Activated CD4-positive, alpha-beta T cell treated with anti-CD3 and anti-CD28 coated beads for 48 hours (primary cell): ENCODE measurements at places on chromosomes 7 and 10.
A peak's percentile ranks its signal among the peaks of the same experiment; 100 is the strongest.

- DNase-seq = no peak
These were observed 10.7 kb upstream of the REPIN1 start for GRCh38 chr7:150357771-150358427.

GRCh38 chr10:101012525-101013364 lies 13.1 kb downstream of the LZTS2 start:
- peak; percentile 87 for DNase-seq

GRCh38 chr10:51314481-51314880 lies 240.2 kb downstream of the PRKG1 start:
- DNase-seq = no peak

DNA sequence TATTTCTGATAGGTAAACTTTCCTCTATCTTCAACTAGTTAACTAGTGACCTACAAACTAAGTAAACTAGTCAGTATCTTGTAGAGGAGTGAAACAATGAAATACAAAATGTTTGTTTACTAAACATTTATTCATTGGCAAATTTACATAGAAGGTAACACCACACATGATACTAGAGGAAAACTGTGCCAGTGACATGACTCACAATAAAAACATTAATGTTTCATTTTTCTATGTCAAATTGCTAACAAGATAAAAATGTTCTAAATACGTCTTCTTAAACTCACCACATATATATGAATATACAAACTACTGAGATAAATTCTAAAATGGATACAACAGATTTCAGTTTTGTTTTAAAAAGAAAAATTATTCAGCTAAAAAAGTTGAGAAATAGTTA lies 471.3 kb downstream of the PARD3 start:
- DNase-seq = no peak

DNA sequence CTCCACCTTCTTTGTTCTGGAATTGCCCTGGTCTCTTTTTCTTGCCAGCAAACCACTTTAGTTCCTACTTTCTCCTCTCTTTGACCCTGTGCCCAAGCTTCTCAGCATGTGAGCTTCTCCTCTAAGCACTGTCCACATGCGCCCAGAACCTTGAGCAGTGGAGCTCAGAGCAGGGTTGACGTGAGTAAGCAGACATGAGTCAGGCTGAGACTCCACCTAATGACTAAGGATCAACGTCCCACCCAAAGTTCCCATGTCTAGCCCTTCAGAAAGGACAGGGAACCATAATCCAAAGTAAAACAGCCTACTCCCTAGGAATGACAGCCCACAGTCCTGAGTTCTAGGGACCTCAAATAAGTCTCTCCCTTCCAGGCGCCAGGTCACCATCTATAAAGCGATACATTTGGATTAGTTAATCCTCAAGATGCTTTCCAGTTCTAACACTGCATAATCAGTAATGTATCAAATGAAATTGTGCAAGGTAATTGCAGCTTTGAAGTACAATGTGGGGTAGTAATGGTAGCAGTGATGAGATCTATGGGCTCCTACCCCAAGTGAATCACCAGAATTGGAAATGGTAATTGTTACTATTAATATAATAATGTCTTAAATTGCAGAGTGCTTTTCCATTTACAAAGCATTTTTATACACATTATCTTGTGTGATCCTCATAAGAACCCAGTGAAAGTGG lies 44.5 kb downstream of the KCNMA1 start:
- no peak for DNase-seq

- DNase-seq = no peak
These were observed 307.8 kb upstream of the TPK1 start for GRCh38 chr7:145143685-145144084.

DNA sequence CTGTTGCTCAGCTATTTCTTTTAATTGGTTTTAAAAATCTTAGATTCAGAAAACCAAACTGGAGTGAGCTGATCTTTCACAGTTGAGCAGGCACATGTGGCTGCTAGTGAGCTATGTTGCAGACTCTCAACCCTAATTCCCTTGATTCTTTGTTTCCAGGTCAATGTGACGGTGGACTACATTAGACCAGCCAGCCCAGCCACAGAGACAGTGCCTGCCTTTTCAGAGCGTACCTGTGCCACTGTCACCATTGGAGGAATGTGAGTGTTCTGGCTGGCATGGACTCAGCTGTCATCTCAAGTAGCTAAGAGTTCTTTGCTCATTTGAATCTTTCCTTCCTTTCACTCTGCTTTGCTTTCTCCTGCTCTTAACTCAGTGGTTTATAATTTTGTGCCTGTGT lies 187.1 kb downstream of the LRRC4 start:
- DNase-seq = no peak

DNA sequence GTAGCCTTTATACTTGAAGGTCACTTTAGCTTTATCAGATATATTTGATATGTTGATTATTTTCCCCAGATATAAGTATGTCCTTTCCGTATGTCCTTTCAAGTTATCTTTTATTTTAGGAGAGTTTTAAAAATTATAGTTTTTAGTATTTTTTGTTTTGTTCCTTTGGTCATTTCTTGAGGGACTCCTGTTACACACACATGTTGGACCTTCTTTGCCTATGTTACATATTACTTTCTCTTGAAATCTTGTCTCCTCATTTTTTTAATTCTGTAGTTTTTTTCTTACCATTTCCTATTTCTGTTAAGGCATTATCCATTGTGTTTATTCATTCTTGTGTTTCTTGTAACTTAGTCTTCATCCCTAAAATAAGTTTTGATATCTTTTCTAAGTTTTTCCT lies 23.9 kb downstream of the GLCCI1 start:
- no peak for DNase-seq

GRCh38 chr7:140877249-140877524 lies 47.5 kb downstream of the BRAF start:
- no peak for DNase-seq

DNA sequence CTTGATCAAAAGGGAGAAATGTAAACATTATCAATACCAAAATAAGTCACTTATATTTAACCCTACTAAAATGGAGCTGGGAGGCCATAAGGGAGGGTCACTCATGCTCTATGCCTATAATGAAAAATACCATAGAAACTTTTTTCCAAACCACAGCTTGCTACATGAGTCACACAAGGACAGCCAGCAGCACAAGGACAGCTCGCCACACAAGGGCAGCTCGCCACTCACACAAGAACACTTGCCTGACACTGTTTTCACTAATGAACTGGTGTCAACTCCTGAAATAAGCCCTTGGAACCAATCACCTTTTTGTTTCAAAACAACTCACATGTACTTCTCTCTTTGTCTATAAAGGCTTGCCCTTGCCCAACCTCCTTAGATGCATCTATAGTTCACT lies 43.3 kb downstream of the FRMPD2 start:
- DNase-seq = no peak

DNA sequence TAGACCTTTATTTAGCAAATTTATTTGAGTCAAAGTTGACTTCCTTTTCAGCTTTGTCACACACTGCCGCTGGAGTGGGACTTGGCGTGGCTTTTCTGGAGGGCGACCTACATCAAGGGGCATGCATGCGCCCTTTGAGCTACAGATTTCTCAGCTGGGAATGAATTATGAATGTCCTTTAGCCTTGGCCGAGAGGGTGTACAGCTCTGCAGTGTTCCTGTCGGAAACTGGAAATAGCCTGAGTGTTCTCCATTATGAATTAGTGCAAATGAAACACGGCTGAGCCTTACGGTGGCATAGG lies 79.7 kb downstream of the GLRX3 start:
- DNase-seq = no peak

DNA sequence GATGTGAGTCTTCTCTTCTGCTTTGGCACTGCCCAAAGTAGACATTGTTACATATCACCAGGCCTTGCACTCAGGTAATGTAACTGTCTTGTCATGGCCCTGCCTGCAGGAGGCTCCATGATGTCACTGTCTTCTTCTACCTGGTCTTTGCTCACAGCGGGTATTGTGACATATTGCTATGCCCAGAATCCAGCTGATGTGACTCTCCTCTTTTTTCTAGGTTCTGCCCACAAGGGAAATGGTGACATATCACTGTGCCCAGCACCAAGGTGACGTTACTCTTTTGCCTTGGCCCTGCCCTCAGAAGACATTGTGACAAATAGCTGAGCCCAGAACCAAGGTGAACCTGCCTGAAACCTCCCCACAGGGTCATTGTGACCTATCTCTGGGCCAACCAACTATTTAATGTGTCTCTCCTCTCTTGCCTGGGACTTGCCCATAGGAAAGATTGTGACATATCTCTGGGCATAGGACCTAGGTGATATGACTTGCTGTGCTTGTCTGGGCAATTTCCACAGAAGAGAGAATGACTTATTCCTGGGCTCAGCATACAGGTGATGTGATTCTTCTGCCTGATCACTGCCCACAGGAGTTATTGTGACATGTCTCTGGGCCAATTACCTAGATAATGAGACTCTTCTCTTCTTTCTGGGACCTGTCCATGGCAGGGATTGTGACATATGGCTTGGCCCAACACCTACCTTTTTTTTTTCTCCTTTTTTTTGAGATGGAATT lies 26.5 kb upstream of the ZNF107 start:
- DNase-seq = no peak

DNA sequence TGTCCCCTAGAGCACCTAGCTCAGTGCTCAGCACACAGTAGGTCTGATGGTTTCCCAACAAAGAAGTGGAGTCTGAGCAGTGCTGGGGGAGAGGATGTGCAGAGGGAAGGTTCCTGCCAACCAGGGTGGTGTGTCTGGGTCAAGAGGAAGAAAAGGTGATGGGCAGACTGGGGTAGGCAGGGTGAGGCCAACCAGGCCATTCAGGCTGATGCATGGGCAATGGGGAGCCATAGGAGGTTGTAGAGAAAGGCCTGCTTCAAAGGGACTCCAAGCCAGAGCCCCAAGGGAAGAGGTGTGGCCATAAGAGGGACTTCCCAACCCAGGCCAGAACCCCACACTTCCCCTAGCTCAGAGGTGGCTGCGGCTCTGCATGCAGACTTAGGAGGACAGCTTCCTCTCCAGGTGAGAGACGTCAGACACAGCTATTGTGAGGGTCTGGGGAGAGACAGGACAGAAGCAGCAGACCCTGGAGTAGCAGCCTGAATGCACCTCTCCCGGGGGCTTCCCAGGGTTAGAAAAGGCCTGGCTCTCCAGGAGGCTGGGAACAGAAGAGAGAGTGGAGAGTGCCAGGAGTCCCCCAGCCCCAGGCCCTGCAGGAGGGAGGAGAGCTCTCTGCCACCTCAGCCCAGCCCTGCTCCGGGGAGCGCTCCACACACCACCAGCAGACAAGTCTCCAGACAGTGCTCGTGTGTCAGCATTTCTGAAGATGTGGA lies 87.4 kb upstream of the ZMIZ1 start:
- DNase-seq = peak; percentile 31

DNA sequence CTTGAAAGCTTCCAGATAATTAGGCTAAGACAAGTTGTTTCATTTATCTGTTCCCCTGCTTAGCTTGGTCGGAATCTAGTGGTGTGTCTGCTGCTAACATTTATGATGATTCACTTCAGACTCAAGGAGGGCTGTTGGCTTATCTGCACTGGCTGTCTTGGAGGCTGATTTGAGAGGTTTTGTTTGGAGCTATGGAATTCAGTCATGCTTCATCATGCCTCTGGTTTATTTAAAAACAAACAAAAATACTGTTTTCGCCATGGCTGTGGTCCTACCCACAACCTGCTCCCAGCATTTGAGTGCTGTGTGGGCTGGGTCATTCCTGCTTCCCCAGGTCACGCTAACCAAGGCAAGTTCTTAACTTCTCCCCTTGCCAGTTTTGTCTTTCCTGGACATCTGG lies 11.7 kb upstream of the ARPC1B start:
- DNase-seq = no peak

DNA sequence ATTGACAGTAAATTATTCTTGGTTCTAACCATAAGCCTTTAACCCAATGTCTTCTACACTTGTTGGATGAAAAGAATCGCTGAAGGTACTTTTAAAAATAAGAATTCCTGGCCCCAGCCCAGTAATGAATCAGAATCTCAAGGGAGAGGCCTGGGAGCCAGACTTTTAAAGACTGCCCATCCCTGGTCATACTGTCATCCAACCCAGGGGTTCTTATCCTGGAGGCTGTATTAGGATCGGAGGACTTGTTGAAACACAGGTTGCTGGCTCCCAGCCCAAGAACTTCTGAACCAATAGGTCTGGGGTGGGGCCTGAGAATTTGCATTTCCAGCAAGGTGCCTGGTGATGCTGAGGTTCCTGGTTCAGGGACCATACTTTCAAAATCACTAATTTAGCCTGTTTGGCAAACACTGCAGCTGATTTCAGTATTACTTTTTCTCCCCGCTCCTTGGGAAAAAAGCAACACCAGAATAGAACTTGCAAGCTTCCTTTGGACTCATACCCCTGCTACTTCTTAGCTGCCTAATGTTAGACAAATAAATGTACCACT lies 79.5 kb upstream of the FAM133B start:
- no peak for DNase-seq

DNA sequence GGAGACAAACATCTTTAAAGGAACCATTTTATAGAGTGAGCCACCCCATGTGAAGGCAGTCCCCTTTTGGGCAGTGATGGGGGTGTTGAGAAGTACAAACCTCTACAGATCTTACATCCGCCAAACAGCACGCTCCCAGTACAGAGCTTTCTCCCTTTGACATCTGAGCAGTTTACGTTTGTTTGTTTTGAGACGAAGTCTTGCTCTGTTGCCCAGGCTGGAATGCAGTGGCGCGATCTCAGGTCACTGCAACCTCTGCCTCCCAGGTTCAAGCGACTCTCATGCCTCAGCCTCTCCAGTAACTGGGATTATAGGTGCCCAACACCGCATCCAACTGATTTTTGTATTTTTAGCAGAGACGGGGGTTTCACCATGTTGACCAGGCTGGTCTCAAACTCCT lies 128.9 kb downstream of the CCDC3 start:
- DNase-seq = no peak

DNA sequence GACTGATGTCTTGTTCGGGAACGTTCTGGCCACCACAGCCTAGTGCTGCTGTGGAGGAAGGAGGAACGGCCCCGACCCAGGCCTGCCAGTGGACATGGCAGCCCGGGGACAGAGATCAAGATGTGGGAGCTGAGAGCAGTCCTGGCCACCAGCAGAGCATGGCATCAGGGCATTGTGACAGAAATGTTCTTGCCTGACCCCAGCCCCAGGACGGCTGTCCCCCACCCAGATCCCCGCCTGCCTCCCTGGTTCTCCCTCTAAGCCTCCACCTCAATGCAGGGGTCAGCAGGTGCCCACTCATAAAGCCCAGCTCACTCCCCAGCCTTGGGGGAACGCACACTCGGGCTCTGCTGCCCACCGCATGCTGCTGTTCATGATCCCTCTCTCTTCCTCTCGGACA lies 42.9 kb upstream of the HSPA12A start:
- no peak for DNase-seq

DNA sequence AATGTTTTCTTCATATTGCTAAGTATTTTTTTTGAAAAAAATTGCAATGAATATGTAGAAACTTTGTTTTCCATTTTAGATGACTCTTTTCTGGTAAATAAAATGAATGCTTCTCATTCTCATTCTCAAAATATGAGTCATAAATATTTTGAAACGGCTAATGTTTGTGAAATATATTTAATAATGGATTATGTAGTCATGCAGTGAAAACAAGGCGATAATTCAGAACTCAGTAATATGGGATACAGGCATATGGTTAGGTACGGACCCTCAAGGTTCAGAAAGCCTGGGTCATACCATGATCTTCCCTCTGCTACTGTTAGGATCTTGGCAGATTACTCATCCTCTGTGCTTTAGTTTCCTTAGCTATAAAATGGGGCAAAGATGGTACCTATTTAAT lies 46.2 kb upstream of the SLC39A12 start:
- no peak for DNase-seq
